ENCODE measurements at places on chromosomes 5 and 9.

DNA sequence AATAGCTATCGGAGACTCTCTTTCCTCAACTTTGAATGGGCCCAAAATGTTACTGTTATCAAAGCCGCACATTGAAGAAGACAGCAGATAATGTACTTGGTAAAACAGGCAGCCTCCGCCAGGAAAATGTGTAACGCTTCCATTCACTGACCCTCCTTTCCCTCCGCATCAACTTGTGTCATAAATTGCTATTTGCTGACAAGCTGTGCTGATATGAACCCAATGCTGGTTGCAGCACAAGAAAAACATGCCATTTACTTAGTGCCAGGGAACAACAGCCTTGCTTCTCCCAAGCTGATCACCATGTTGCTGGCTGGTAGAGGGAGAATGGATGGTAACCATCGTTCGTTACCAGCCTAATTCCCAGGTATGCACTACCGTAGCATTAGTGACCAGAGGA lies 162.6 kb upstream of the PPP1R2B start:
- no peak for DNase-seq

DNA sequence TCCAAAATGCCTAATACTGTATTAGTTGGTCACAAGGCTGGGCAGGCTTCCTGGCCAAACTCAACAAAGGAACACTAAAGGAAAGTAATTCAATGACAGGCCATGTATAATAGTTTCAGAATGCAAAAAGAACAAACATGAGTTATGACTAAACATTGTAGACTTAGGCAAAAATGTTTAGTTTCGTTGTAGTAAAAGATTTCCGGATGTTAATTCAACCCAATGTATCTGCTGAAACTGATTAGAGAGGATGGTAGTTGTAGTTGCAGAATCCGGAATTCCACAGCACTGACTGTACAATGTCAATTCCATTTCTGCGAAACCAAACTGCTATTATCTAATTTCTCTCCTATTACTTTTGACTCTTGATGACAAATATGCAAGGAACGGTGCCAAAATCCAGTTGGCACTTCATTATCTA lies 117.9 kb upstream of the FST start:
- no peak for DNase-seq

DNA sequence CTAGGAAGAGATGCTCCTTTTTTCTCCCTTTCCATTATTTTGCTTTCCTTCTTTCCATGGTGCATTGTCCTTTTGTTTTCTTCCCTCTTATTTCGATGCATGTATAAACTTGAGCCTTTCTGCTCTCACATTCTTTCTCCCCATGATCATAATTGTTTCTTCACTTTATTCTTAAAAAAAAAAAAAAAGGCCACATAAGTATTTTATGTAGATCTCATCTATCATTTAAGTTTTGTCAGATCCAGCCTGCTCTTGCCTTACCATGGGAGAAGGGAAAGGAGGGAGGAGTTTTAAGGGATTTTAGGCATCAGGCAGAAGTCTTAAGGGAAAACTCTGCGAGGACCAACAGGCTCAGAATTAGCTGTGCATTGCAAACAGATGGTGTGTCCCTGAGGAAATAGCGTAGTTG lies 11.1 kb downstream of the TGFBR1 start:
- DNase-seq: peak; percentile 11

- DNase-seq: no peak
Observed at GRCh38 chr9:114047717-114048116, 30.4 kb downstream of the AMBP start.
